ENCODE measurements at places on chromosomes 3 and 15.

DNA sequence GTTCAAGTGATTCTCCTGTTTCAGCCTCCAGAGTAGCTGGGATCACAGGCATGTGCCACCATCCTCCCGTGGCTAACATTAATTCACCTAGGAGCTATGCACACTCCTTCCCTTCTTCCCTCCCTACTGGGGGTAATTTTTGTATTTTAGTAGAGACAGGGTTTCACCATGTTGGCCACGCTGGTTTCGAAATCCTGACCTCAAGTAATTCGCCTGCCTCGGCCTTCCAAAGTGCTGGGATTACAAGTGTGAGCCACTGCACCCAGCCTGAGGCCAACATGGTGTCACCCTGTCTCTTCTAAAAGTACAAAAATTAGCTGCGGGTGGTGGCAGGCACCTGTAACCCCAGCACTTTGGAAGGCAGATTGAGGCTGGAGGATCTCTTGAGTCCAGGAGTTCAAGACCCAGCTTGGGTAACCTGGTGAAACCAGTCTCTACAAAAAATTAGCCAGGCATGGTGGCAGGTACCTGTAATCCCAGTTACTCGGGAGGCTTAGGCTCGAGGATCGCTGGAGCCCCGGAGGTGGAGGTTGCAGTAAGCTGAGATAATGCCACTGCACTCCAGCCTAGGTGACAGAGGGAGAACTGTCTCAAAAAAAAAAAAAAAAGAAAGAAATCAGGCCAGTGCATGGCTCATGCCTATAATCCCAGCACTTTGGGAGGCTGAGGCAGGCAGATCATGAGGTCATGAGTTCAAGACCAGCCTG lies 6.1 kb downstream of the RNU5B-1 start:
- no peak for DNase-seq

DNA sequence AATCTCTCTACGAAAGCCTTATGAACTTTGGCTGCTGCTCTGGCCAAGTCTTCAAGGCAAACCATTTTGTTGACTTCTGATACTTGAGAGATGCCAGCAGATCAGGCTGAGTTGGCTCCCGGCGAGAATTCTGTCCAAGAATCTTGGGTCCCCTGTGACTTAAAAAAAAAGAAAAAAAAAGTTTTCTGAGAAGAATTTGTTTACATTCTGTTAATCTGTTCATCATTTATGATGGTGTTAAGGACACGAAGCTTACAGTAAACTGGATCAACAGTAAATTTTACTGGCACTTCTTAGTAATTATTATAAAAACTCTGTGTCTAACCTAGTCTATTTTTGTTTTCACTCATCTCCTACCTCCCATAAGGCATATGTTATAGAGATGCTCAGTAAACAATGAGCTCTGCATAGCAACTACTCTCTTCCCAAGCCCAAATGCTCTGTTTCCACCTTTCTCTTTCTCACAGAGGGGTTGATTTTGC lies 320.9 kb upstream of the RASGRP1 start:
- DNase-seq = no peak

DNA sequence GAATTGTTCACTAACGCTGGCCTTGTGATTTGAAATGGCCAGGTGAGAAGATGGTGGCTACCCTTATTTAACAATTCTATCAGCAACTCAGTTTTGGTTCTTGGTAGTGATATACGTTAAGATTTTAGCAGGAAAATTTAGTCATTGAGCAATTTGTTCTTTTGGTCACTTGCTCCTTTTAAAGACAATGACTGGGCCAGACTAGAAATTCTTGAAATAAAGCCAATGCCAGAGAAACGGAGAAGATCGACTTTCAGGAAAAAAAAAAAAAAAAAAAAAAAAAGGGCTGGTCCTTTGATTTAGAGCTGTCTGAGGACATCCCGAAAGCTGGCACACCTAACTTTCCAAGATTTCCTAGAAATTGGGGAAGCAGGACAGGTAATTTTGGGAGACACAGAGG lies 178.5 kb downstream of the FNDC3B start:
- DNase-seq = no peak

DNA sequence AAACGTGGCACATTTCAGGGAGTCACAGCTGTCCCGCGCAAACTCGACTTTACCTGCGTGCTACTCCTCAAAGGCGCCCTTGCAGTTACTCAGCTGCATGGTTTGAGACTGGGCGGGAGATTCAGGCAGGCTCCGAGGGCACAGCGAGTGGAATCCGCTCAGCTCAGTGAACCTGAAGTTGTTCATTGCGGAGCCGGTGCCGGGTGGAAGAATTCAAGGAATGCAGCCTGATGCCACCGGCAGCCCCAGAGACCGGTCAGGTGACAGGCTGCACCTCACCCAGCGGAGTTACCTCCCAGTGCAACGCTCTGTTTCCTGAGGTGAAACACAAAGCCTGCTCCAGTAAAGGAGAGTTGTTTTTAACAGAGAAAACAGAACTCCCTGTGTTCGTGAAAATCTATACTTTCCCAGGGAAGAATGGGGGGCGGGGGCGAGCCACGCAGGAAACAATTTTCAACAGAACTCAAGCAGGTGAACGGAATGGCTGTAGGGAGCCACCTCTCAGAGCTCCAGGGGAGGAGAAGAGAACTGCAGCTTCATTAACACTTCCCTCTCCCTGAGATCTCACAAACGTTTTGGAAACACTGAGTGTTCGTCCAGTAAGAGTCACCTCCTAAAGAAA lies 3.8 kb downstream of the VEPH1 start:
- DNase-seq = no peak

- DNase-seq = no peak
Measured at GRCh38 chr3:19256313-19256712, 108.0 kb downstream of the KCNH8 start.

DNA sequence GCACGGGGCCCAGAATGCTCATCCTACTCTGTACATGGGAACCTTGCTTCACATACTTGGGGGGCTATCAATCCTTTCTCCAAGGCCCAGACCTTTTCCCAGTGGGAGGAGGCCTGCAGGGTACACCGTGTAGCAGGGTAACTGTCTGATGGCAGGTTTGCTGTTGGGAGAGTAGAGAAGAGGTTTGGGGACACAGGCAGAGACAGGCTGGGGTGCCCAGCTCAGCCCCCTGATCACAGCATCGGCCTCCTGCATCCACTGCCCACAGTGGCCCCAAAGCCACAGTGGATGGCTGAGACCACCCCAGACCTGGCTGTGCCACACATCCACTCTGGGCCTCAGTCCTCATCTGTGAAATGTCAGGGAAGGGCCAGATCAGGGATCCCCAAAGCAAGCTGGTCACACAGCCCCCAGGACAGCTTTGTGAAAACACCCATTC lies 5.6 kb downstream of the CHRNA3 start:
- DNase-seq = no peak

DNA sequence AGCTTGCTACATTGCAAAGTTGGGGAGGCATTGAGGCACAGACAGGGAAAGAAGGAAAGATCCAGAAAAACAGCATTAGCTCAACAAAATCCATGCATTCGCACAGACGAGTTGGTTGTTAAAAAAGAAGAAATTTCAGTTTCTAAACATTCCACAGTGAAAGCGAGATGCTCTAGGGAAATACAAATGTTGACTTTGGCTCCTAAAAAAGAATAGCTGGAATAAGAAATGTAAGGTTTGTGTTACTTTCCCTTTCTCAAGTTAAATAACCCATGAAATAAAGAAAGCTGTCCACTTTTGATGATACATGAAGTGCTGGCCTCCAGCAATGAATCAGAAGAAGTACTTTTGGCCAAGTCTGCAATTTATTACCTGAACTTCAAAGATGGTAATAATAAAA lies 465.1 kb downstream of the ERC2 start:
- DNase-seq = no peak

GRCh38 chr3:56404884-56405283 lies 63.4 kb downstream of the ERC2 start:
- DNase-seq = no peak

DNA sequence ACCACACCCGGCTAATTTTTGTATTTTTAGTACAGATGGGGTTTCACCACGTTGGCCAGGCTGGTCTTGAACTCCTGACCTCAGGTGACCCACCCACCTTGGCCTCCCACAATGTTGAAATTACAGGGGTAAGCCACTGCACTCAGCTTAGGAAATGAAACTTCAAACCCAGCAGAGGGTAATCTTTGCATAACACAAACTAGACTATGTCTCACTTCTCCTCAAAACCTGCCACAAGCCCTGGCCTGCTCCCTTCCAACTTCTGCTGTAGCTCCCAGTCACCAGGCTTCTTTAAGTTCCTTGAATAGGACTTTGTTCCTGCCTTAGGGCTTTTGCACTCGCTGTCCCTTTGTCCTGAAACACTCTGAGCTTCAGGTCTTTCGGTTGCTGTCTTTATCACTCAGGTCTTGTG lies 39.2 kb upstream of the SEMA4B start:
- DNase-seq = no peak

DNA sequence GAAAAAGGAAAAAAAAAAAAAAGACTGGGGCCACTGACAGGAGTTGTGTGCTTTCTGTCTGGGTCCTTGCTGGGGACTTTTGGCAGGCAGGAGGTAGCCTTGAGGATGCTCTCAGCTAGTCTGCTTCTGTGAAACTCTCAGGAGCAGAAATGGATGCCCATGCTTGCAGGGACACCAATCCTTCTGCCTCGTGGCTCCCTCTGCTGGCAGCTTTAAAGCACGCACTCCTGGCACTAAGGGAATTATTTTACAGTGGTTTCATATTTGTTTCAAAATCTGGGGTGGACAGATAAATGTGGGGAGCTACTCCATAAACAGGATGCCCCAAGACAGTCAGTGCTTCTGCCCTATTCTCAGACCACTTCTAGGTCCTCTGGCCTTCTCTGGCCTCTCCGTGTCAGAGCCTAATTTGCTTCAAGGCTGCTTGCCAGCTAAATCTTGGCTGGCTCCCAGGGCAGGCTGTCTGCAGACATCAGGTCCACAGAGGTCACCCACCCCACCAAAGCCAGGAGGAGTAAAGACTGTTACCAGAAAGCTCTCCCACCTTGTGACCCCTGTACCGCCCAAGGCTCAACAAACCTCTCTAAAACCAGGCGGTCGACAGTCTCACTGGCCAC lies 17.1 kb downstream of the TRAIP start:
- DNase-seq = no peak

DNA sequence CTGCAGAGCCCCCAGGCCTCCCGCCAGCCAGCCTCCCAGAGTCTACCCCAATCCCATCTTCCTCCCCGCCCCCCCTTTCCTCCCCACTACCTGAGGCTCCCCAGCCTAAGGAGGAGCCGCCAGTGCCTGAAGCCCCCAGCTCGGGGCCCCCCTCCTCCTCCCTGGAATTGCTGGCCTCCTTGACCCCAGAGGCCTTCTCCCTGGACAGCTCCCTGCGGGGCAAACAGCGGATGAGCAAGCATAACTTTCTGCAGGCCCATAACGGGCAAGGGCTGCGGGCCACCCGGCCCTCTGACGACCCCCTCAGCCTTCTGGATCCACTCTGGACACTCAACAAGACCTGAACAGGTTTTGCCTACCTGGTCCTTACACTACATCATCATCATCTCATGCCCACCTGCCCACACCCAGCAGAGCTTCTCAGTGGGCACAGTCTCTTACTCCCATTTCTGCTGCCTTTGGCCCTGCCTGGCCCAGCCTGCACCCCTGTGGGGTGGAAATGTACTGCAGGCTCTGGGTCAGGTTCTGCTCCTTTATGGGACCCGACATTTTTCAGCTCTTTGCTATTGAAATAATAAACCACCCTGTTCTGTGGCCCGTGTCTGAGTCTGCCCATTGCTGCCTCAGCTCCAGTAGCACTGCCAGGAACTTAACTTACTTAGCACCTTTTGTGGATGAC lies 32.2 kb downstream of the PTPN23 start:
- no peak for DNase-seq

GRCh38 chr3:108322352-108322751 lies 26.0 kb downstream of the HHLA2 start:
- no peak for DNase-seq

- no peak for DNase-seq
Measured at GRCh38 chr3:16789344-16790120, 95.2 kb upstream of the PLCL2 start.

DNA sequence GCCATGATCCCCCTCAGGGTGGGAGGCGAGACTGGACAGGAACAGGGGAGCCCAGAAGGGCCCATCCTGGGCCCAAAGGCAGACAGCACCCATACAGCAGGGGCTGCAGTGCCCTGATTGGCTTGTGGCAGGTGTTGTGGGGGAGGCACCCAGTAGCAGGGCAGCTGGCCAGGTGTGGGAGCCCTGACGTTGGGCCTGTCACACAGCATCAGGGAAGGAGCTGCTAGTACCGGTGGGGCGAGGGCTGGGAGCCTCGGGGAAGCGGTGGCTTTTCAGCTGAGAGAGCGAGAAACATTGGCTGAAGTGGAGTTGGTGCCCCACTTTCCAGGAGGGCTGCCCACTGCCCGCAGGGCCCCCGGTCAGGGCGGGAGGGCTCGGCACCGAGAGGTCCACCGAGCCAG lies 19.7 kb upstream of the CYP11A1 start:
- no peak for DNase-seq

DNA sequence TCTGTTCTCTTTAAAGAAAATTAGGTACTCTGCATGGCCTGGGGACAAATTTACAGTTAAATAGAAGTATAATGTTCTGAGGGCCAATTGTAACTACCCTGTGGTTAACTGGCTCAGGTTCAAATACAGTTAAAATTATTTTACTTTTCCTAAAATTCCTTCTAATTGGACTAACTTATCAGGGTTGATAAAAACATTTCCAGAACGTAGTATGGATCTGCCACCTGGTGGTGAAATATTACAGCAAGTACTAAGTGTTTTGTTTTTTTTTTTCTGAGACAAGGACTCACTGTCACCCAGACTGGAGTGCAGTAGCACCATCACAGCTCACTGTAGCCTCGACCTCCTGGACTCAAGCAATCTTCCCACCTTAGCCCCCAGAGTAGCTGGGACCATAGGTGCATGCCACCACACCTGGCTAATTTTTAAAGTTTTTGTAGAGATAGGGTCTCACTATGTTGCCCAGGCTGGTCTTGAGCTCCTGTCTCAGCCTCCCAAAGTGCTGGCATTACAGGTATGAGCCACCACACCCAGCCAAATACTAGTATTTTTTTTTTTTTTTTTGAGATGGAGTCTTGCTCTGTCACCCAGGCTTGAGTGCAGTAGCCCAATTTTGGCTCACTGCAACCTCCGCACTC lies 29.2 kb downstream of the NEO1 start:
- no peak for DNase-seq

DNA sequence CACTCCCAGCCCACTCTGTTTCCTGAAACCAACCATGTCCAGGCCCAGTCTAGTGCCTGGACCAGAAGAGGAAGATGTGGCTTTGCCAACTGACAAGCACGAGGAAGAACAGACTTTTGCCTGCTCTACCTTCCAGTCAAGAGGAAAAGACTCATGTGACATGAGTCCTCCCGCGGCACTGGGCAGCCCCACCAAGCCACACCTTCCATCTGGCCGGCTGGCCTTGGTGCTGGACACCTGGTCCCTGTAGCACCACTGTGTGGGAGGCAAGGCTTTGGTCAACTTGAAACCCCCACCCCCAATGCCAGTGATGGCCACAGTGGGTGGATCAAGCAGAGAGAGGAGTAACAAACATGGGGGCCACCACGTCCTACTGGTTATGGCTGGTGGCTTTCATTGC lies 12.5 kb downstream of the CHDH start:
- no peak for DNase-seq
